Articular chondrocyte of knee joint (primary cell): ENCODE measurements at places on chromosomes 7 and 10. TPM values are rescaled to one million over a fixed set of nuclear protein-coding genes. Genes with fewer than 3 reads are reported as not detected.

PROSER2 gene
- total RNA-seq, result 8.1 and 8.4 TPM in 2 replicates

CALCR gene
- total RNA-seq, result not detected in 2 replicates

AFAP1L2 gene
- total RNA-seq, result 0.13 and 0.32 TPM in 2 replicates

SMKR1 gene
- 1.0 and 1.5 TPM in 2 replicates for total RNA-seq

NAT16 gene
- 0.11 TPM in 1 of 2 replicates, not detected in the other for total RNA-seq

ANXA8L1 gene
- total RNA-seq, result 0.32 TPM in 1 of 2 replicates, not detected in the other
